ENCODE measurements at places on chromosomes 7 and 10. TPM values are rescaled to one million over a fixed set of nuclear protein-coding genes. Genes with fewer than 3 reads are reported as not detected.
A peak's percentile ranks its signal among the peaks of the same experiment; 100 is the strongest.

GRCh38 chr7:129169171-129169671 lies 19.2 kb upstream of the SMO start:
- H3K27me3 ChIP-seq, result no peaks in the 10 kb centered on the region
- DNase-seq, result no peak
- peak overlapping the region; percentile 48 for H3K4me3 ChIP-seq
- H3K4me1 ChIP-seq, result peaks cover 17% of the 10 kb centered on the region
- H3K36me3 ChIP-seq, result no peaks in the 10 kb centered on the region

DNA sequence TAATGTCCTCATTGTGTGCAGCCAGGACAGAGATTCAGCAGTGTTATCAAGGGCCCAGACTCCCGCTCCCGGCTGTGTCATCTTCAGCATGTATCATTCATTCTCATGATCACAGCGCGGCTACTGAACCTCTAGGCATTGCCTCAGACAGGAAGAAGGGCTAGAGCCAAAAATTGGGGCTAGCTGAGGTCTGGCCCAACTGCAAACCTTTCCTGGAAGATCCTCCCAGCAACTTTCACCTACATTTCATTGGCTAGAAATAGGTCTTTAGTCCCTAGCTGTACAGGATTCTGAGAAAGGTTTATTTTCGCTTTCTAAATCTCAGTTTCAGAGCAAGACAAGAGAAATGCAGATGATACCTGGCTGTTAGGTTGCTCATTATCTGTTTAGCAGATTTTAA lies 81.9 kb downstream of the CREM start:
- no peaks in the 10 kb centered on the region for H3K4me1 ChIP-seq
- H3K36me3 ChIP-seq, result no peaks in the 10 kb centered on the region

DNA sequence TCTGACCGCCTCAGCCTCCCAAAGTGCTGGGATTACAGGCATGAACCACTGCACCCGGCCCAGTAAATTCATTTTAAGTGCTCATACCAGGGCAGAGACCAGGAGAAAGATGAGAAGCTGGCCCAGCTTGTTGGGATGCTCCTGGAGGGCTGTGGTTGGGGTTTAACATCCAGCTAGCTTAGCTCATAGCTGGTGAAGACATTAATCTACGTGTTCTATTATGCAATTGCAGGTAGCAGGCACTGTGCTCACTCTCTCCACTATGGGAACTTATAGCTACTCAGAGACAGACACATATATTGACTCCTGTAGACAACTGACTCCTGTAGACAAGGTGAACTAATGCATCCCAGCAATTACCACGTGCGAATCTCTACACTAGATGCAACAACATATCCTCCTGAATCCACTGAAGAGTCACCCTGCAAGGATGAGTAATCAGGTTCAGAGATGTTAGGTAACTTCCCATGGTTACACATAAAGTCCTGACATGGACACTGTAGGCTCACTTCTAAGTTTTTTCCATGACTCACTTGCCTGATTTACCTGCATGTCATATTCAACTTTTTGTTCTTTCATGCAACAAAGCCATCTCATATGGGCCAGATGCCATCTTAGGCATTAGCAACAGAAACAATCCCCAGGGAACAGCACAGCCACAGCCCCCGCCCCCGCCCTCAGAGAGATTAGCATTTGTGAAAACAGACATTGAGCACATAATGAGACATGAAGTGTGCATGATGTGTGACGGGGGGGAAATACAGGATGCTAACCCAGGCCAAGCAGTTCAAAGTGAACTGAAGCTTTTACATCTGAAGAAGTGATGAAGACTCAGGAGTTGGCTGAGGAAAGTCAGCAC lies 37.2 kb downstream of the ERLIN1 start:
- H3K4me3 ChIP-seq, result no peak overlapping the region
- no peaks in the 10 kb centered on the region for H3K36me3 ChIP-seq
- no peaks in the 10 kb centered on the region for H3K4me1 ChIP-seq
- no peak for DNase-seq

DNA sequence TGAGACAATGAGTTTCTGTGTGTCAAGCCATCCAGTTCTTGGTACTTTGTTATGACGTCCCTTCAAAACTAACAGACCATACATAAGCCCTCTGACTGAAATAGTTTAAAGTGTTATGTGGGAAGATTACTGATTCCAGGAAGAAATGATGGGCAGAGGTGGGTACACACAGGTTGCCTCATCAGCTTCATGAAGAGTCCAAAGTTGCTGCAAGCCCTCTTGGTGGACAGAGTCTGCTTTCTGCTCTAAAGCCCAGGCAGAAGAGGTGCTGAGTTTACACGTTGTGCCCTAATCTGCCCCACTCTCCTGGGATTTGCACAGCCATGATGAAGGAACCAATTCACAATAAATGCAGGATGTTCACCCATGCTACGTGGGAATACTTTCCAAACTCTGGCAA lies 187.4 kb downstream of the PARD3 start:
- H3K36me3 ChIP-seq, result no peaks in the 10 kb centered on the region
- no peaks in the 10 kb centered on the region for H3K27me3 ChIP-seq
- no peak for DNase-seq
- no peak overlapping the region for H3K27ac ChIP-seq

DNA sequence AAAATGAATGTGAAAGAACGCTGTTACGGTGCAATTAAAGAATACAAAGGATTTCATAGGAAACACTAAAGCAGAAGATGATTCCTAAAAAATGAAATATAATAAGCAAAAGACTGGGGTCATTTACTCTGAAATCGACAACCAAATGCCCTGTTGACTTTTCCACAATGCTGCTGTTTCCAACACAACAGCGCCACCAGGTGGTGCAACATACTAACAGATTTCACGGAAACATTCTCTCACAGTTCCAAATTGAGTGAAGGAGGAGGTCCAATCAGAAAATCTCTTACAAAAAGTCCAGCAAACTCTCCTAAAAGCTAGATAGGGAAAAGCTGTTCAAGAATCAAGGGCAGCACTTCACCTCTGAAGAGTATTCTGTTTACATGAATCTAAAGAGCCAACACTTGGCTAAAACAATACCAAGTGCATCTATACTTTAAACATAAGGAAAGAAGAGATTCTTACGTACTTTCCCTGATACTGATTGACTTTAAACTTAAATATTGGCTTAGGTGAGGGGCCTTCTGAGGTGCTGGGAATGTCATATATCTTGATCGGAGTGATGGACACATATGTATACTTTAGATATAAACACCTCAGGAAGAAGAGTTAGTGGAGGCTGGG lies 55.9 kb downstream of the UPF2 start:
- H3K4me3 ChIP-seq, result no peak overlapping the region
- no peaks in the 10 kb centered on the region for H3K4me1 ChIP-seq
- no peaks in the 10 kb centered on the region for H3K27me3 ChIP-seq
- no peak for DNase-seq
- no peaks in the 10 kb centered on the region for H3K36me3 ChIP-seq

DNA sequence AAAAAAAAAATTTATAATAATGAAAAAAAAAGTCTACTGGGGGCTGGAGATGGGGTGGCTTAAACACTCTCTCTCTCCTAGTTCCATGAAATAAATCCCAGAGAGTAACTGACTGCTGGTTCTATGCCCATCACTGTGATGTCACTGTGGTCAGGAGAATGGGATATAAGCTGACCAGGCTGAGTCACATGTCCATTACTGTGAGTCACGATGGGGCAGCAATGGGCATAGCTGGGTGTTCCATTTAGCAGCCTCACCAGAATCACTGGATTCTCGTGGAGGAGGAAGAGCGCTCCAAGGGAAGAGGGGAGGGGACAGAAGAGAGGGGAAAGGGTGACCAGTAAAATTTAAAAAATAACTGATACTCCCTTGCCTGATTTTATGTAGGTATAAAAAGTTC lies 37.1 kb downstream of the MASTL start:
- no peak overlapping the region for H3K27ac ChIP-seq
- H3K4me3 ChIP-seq, result no peak overlapping the region
- H3K4me1 ChIP-seq, result no peaks in the 10 kb centered on the region
- DNase-seq, result no peak
- no peaks in the 10 kb centered on the region for H3K27me3 ChIP-seq

DNA sequence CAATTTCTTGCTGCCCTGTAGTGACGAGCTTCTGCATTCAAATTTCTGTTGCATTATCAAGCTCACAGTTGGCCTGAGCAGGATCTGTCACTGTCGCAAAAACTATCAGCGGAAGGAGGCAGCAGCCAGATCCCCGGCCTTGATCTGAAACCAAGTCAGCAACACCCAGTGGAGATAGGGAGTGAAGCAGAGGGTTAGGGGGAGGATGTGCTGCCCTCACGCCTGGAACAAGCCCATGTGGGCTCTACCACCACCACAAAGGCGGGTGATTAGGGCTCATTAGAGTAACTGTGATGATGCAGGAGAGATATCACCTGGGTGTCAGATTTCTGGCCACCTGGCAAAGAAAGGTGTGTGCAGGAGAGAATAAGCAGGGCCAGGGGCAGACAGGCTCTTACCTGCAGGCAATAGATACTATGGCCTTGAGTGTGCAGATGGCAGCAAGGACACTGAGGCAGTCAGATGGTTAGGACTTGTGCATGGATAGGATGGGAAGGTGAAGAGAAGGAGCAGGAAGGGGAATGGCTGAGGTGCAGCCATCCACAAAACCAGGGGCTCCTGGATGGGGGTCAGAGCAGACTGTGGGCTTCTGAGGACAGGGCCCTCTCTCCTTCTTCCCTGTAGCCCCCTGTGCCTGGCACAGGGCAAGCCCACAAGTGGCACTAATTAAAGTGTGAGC lies 417.3 kb downstream of the RPS24 start:
- H3K27me3 ChIP-seq, result no peaks in the 10 kb centered on the region
- H3K4me3 ChIP-seq, result no peak overlapping the region
- no peak overlapping the region for H3K27ac ChIP-seq
- no peak for DNase-seq
- H3K4me1 ChIP-seq, result no peaks in the 10 kb centered on the region
- H3K36me3 ChIP-seq, result no peaks in the 10 kb centered on the region

- no peak for DNase-seq
- H3K27me3 ChIP-seq, result no peaks in the 10 kb centered on the region
- H3K4me1 ChIP-seq, result peaks cover 28% of the 10 kb centered on the region
- H3K4me3 ChIP-seq, result no peak overlapping the region
- no peak overlapping the region for H3K27ac ChIP-seq
- H3K36me3 ChIP-seq, result no peaks in the 10 kb centered on the region
Observed at GRCh38 chr7:102889851-102890250, 22.9 kb upstream of the LRRC17 start.

SOSTDC1 gene
- 5.9 TPM for total RNA-seq

VWDE gene
- total RNA-seq, result 2.9 TPM

OR9A2 gene
- total RNA-seq, result not detected

ANKRD30A gene
- not detected for total RNA-seq

CNNM1 gene
- 2.5 TPM for total RNA-seq

NME8 gene
- not detected for total RNA-seq

ADAMTS14 gene
- total RNA-seq, result not detected

IKZF1 gene
- total RNA-seq, result 44.9 TPM

INMT gene
- total RNA-seq, result 5.6 TPM

Measured in vagina (tissue), 2 donors.